ENCODE measurements at places on chromosomes 2 and 18.

DNA sequence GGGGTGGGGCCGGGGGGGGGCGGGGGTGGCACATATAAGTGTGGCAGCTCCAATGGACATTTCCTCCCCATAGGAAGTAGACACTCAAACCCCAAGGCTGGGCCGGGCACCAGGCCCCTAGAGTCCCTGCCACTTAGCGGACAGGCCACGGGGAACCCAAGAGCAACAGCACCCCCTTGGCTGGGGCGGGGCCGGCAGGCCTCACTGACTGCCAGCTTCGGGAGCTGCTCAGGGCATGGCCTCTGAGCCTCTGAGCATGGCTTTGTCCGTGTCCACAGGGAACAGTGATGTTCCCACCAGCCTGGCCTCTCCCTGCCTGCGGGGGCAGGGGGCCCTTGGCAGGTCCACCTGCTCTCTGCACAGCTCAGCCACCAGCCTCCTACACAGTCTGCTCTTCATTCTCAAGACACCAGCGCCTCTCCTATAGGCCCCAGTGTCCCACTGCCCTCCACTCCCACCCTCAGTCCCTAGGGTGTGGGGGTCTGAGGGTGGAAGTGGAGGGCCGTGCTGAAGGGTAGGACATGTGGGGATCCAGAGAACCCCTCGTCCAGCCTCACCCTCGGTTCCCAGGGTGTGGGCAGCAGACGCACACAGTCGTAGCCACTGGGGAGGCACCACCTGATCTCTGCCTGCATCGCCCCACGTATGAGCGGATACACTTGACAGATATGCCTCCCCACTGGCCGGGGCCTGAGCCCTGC, 106.7 kb downstream of the FAM210A start:
- DNase-seq, result no peak

DNA sequence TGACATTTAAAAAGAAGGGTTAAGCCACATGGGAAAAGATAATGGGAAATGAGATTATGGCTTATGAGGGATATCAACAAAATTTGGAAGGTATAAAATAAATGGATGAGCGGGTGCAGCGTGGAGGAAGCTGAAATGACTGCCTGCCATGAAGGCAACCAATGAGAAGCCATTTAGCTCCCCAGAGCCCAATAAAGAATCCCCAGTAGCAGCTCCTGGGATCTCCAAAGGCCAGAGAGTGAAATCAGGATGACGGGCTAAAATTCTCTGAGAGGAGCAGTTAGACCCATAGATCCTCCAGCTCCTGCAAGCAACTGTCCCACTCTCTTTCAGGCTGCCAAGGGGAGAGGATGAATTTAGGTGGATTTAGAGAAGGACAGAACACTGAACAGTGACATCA, 12.9 kb upstream of the MAPRE3 start:
- DNase-seq, result no peak

DNA sequence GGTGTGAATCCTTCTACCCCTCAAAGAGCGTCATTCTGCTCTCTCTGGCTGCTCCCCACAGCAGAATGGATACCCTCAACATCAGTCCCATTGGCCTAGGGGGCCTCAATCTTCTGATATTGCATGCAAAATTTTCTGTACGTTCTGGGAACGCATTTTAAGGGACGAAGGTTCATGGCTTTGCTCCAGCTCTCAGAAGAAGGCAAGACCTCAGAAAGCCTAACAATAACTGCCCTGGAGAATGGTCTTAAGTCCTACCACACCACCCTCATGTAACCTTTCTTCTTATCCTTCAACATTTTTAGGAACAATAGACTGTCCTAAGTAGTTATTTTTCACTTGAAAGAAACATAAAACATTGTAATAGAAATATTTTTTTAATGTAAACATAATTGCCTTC, 212.6 kb downstream of the PRKCE start:
- no peak for DNase-seq

DNA sequence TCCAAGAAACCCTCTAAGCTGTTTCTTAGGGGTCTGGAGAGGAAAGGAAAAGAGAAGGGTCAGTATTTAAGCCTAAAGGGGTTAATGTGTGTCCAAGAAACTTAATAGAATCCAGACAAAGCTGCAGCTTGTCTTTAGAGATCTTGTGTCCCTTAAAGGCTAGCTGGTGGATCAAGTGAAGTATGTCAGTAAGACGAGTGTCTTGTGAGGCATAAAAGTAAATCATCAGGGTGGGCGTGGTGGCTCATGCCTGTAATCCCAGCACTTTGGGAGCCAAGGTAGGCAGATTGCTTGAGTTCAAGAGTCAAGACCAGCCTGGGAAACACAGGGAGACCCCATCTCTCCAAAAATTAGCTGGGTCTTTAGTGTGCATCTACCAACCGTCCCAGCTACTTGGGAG, 47.8 kb downstream of the CERS6 start:
- no peak for DNase-seq

- DNase-seq, result no peak
Observed at GRCh38 chr2:201517094-201517493, 65.6 kb downstream of the STRADB start.

GRCh38 chr2:207967121-207967520, 58.2 kb downstream of the PLEKHM3 start:
- DNase-seq, result no peak

DNA sequence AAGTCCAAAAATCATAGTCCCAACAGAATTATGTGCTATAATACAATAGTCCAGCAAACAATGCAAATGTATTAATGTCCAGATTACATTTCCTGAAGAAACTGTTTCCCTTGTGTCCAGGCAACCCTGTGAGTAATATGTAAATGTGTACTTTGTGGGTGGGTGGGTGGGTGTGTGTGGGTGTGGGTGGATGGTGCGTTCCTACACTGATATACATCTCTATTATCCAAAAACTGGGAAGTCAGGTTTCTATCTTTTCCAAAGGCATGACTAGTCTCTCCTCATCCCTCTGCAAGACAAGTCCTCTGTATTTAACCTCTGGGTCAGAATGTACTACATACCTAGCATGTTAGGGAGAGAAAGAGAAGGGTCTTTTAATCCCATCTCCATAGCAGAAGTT, 71.6 kb downstream of the LNPK start:
- DNase-seq, result no peak

GRCh38 chr2:74864728-74865722, 31.1 kb downstream of the HK2 start:
- DNase-seq, result no peak

DNA sequence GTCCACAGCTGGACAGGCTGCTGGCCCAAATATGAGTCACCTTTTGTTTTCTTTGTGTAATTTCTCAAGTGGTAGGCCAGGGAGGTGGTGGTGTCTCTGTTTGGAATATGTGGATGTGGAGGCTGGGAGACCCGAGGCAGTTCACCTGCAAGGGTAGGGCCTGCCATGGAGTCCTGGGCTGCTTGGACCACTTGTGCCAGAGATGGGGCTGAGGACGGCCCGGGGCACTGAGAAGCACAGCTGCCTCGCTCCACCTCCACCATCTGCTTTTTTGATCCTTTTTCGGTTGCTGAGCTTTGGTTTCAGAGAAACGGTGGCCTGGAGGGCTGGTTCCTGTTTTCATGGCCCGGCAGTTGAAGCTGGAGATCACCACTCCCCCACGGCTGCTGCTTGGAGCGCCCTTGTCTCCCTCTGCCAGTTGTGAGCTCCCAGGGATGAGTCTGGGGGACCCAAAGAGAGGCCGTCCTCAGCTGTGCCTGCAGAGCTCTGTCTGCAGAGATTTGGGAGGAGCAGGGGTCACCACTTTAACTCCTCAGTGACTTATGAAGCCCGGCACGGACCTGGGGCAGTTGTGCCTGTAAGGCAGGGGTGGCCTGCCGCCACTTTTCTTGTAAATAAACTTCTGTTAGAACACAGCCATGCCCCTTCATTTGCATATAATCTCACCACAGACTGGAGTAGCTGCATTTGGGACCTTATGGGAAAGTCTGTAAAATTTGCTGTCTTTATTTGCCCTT, 67.6 kb upstream of the MCFD2 start:
- no peak for DNase-seq

GRCh38 chr2:207275779-207276178, 110.0 kb upstream of the KLF7 start:
- no peak for DNase-seq

- no peak for DNase-seq
Observed at GRCh38 chr2:148461876-148462275, 182.7 kb upstream of the EPC2 start.

- DNase-seq, result no peak
Observed at GRCh38 chr2:87996570-87996969, 19.8 kb downstream of the RNU2-63P start.

DNA sequence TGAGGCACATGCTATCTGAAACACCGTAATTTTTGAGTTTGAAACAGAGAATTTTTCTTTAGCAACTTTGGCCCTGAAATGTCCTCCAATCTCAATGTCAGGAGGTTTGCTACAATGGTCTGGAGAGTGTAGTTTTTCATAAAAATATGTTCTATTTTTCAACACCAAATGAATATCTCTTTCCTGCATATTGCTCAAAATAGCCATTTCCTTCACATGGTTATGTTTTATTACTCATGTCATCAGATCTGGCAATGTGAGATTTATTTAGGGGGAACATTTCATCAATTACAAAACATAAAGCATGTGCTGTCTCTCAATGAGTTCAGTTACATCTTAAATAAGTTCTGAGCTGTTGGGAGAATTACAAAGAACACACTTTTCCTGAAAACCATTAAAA, 871.9 kb upstream of the FSHR start:
- DNase-seq, result no peak

DNA sequence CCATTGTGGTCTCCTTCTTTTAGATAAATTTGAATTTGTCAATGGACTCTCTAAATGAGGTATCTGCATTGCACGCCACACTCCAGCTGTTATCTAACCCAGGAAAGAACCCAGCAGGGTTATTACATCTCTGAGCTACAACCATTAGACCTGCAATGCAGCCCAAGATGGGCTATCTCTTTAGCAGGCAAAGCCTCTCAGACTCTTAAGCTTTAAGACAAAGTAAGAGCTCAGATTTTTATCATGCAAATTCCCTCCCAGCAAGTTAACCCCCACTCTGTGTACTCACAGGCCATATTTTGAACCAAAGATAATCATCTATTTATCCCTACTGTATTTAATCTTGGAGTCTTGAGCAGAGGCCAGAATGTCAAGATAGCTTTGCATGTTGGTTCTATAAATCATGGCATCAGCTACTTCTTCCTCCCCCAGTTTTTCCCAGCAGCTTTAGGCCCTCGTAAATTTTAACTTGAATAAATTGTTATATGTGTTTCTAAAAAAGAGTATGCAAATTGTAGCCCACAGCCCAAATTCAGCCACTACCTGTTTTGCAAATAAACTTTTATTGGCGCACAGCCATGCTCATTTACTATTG, 273.7 kb upstream of the PKDCC start:
- no peak for DNase-seq

DNA sequence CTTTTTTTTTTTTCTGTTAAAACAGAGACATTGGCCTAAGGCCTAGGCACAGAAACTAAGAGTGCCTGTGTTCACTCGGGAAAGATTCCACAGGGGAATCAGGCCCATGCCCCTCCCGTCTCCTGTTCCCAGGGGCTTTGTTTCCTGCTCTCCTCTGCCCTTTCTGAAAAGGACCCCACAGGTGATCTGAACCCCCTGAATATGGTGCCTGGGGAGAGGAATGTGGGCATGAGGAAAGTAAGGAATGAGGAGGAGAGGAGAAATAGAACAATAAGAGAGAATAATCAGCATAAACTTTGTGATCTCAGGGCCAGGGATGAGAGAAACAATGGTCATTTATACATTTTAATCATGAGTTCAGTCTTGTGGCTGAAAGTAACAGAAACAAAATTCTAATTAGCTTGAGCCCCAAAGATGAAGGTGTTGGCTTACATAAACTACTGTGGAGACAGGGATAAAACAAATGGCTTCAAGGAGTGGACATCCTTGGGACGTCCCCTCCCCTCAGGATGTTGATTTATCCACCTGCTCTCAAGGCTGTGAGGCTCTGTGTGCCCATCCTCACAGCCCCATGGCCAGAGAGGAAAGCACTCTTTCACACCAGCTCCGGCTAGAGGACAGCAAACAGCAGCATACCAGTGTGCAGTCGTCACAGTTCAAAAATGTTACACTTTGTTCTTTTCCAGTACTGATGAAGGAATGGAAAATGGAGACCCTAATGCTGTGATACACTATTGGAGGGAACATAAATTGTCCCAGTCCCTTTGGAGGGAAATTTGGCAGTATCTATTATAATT, 46.4 kb upstream of the MRPL33 start:
- no peak for DNase-seq

- DNase-seq, result no peak
Observed at GRCh38 chr2:223727562-223727961, 109.8 kb downstream of the AP1S3 start.

GRCh38 chr18:28669165-28669564, 492.2 kb upstream of the CDH2 start:
- DNase-seq, result no peak

DNA sequence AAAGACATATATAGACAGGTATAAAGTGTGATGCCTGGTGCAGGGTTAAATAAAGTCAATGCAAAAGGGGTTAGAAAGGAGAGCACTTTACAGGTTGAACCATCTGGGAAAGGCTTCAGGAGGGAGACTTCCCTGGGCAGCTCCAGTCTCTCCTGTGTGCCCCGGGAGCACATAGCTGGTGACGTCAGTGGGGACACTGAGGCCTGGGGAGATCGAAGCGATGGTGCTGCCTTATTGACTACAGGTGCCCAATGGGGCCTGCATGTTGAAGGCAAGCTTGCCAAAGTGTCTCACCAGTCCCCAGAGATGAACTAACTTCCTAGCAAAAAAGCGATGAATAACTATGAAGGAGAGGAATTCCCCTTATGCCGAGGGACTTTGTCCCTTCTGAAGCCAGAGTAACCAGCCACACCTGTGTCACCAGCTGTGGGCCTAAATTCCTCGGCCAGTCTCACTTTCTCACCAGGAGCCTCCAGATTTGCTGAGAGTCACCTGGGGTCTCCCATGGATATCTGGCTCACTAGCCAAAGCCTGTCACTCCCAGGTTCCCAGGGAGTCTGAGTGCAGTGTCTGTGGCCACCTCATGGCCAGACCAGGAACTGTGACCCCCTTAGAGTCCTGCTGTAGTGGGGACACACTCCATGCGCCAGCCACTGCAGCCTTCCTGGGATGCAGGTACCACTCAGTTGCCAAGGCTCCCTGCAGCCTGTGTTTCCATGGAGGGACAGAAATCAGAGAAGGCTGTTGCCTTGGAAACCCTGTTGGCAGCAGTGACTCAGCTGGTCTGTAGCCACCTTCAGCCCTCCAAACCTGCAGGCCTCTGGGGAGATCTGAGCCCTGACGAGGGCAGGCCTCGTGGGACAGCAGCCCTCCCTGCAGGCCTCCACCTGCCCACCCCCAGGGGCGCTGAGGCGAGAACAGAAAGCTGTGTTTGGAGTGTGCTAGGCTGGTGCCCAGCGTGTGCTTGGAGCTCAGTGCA, 128.7 kb downstream of the CTIF start:
- no peak for DNase-seq

- no peak for DNase-seq
Observed at GRCh38 chr18:79458131-79458838, 62.6 kb downstream of the NFATC1 start.
